Activated naive CD4-positive, alpha-beta T cell treated with anti-CD3 and anti-CD28 coated beads for 36 hours (primary cell): ENCODE measurements at places on chromosomes 1 and 21. TPM values are rescaled to one million over a fixed set of nuclear protein-coding genes. Genes with fewer than 3 reads are reported as not detected.

- no peak for DNase-seq
Observed at GRCh38 chr1:70583522-70583921, 172.5 kb downstream of the CTH start.

- no peak for DNase-seq
Observed at GRCh38 chr1:29934255-29934772, 698.0 kb downstream of the PTPRU start.

The GPR25 gene
- total RNA-seq, result not detected

The CHIA gene
- not detected for total RNA-seq

The PDXK gene
- 125 TPM for total RNA-seq

GRCh38 chr1:244874974-244875579, 10.7 kb upstream of the HNRNPU start:
- DNase-seq, result no peak

The NTNG1 gene
- not detected for total RNA-seq

- DNase-seq, result no peak
Observed at GRCh38 chr1:959731-960362, 537 bp upstream of the KLHL17 start.

- DNase-seq, result no peak
Observed at GRCh38 chr1:3529099-3529729, 74.7 kb downstream of the ARHGEF16 start.

The IL19 gene
- not detected for total RNA-seq

The MACF1 gene
- 179 TPM for total RNA-seq

- no peak for DNase-seq
Observed at GRCh38 chr21:41317458-41317857, 857 bp downstream of the FAM3B start.

The SLFNL1 gene
- total RNA-seq, result 0.12 TPM

DNA sequence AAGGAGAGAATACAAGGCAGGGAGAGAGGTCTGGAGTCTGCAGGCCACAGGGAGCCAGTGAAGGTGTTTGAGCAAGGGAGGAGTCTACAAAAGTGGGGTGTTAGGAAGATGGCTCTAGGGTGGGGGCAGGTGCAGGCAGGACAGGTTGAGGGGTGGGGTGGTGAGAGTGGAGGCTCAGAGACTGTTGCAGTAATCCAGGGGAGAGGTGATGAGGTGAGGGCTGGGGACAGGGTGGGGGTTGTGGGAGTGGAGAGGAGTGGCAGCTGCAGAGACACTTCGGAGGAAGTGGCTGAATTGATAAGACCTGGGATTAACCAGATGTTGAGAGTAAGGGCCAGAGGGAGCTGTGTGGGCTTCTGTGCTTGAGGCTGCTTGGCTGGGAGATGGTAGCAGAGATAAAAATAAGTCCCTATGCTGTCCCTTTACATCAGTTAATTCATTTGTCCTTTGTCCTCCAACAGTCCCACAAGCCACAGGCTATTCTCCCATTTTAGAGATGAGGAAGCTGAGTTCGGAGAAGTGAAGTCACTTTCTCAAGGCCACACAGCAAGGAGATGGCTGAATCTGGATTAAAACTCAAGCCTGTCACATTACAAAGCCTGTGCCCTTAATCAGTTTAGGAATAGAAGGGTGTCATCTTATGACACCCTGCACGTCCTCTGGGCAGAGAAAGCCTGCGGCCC, 54.8 kb upstream of the SYNC start:
- DNase-seq, result no peak

DNA sequence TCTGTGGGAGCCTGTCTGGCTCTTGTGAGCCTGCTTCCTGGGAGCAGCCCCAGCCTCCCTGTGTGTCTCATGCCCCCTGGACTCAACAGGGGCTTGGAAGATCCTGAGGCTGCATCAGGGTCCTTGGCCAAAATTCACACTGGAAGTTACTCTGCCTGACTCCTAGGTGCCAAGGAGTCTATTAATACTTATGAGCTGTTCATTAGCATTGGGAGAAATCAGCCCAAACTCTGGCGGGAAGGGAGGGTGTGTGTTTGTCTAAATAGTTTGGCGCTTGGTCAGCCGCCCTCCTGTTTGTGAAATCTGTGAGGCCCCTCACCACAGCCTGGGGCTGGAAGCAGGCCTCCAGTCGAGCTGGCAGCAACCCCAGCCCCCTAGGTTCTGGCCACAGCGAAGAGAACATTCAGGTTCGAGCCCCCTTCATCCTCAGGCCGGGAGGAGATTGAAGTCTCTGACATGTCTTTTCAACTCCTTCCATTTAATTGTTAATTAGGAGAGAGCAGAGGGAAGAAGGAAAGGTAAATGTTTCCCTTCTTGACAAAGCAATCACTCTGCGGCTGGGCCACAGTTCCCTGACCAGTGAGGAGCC, 82.1 kb upstream of the F3 start:
- DNase-seq, result no peak

The RGS18 gene
- total RNA-seq, result not detected

GRCh38 chr1:232178191-232178590, 451.7 kb downstream of the SIPA1L2 start:
- DNase-seq, result no peak

GRCh38 chr1:245375789-245376460, 221.1 kb downstream of the KIF26B start:
- DNase-seq, result no peak

DNA sequence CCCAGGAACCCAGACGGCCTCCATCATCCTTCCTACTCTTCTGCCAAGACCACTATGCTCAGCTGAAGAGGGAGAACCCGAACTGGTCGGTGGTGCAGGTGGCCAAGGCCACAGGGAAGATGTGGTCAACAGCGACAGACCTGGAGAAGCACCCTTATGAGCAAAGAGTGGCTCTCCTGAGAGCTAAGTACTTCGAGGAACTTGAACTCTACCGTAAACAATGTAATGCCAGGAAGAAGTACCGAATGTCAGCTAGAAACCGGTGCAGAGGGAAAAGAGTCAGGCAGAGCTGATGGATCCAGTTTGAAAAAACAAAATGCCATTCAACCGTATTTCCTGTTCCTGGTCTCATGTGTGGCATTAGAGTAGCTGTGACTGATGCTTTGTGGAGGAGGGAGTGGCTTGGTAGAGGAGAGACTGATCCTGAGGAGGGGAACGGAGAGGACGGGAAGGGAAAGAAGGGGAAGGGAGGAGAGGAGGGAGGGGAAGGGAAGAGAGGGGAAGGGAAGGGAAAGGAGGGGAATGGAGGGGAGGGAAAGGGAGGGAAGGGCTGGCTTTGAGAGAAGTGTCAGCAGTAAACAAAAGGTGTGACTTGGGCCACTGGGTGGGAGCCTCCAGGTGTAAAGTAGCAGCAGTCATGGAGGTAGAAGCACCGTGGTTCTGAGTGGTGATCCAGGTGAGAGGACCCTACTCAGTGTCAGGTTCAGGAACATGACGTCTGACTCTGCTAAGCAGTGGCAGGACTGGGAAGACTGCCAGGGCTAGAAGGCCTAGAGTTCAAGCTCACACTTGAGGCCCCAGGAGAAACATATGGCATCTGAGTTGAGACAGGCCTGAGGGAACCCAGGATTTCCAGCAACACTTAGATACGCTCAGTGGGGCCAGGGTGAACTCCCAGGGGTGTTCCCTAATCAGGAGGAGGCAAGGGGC, 846 bp downstream of the HMGB4 start:
- DNase-seq, result no peak

The LENEP gene
- 0.99 TPM for total RNA-seq

The GBP4 gene
- total RNA-seq, result 23.2 TPM

DNA sequence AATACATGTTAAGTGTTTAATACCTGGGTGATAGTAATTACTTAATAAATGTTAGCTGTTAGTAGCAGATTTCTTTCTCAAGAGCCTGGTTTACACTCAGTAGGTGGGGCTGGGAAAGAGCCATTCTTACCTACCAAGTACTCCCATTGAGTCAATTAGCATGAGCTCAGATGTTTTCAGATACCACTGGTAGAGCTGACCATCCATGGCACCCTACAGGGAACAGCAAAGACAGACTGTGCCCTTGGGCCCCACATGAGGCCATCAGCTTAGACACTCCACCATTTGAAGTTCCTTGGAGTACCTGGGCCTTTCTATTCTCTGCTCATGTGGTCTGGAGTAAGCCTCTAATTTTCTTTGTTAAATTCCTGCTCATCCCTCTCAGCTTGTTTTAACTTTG, 179.3 kb downstream of the CACNA1E start:
- DNase-seq, result no peak

GRCh38 chr1:28530456-28530855, 22.4 kb upstream of the TRNAU1AP start:
- DNase-seq, result no peak

The PGLYRP4 gene
- total RNA-seq, result not detected

GRCh38 chr1:29113413-29114117, 10.1 kb downstream of the TMEM200B start:
- no peak for DNase-seq

- DNase-seq, result no peak
Observed at GRCh38 chr1:38095454-38095931, 48.9 kb upstream of the POU3F1 start.

DNA sequence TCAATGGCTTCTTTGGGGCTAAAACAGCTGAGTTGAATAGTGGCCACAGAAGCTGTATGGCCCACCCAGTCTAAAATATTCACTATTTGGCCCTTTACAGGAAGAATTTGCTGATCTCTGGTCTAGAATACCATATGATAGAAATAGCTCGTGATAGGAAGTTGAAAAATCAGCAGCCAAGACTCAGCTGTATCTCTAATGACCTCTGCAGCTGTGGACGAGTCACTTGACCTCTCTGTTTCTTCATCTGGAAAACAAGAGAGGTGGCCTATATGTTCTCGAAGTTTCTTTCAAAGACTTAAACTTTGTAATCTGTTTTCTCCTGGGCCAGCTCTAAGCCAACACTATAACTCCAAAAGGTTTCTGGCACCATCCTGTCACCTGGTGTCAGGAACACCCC, 129.2 kb downstream of the ZBTB18 start:
- DNase-seq, result no peak

The FAM177B gene
- total RNA-seq, result not detected

DNA sequence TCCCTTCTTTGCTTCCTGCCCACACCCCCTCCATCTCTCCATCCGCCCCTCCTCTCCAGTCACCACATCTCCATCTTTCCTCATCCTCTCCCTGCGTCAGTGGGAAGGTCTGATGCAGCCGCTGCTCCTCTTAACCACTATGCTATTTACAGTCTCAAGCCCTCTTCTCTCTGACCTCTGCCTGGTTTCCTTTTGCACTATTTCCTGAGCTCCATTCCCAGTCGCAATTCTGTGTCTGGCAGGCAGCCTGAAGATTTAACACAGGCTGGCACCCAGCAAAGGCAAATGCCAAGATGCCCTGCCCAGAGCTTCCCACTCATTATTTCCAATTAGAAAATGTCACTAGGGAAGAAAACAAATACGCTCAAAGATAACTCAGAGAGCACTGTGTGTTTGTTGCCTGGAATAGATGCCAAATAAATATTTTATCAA, 89.6 kb upstream of the LPGAT1 start:
- no peak for DNase-seq

- no peak for DNase-seq
Observed at GRCh38 chr1:117683571-117684285, 77.9 kb downstream of the TENT5C start.

- DNase-seq, result no peak
Observed at GRCh38 chr1:39450956-39451606, 40.4 kb upstream of the BMP8A start.

The NPHP4 gene
- total RNA-seq, result 10.7 TPM

The SHE gene
- not detected for total RNA-seq

GRCh38 chr1:74426208-74426937, 86.0 kb downstream of the LRRC53 start:
- no peak for DNase-seq

- no peak for DNase-seq
Observed at GRCh38 chr1:204349602-204350001, 10.1 kb downstream of the PLEKHA6 start.

DNA sequence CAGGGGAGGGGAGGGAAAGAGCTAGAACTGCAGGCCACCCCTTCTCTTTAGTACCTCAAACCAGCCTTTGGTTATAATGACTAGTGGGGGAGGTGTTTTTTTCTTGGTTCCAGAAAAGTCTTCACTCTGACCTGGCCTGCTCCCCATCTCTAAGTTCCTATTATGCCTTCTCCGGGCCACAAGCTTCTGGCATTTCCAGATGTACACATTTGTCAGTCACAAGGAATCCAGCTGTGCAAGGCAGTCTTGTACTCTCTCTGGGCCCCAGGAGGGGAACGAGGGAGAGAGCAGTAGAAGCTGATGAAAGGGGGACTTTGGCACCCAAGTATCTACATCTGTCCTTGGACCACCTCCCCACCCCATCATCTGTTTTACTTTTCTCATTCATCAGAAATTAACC, 2.7 kb upstream of the FALEC start:
- no peak for DNase-seq

The DNAJC28 gene
- 0.17 TPM for total RNA-seq

GRCh38 chr1:178997428-178997827, 28.3 kb upstream of the FAM20B start:
- DNase-seq, result no peak

DNA sequence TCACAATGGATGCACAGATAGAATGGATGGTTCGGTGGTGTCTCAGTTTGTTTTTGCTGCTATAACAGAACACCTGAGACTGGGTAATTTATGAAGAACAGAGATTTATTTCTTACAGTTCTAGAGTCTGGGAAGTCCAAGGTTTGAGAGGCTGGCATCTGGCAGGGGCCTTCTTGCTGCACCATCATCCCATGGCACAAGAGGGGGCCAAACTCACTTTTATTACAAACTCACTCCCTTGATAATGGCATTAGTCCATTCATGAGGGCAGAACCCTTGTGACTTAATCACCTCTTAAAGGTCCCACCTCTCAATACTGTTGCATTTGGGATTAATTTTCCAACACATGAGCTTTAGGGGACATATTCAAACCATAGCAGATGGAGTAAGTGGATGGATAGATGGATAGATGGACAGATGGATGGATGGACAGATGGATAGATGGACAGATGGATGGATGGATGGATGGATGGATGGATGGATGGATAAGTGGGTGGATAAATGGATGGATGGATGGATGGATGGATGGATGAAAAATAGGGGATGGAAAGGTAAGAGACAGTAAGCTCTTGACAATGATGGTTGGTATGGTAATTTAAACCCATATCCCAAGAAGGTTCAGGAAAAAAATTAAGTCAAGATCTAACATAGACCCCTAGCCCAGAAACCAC, 16.5 kb downstream of the CAMK2N1 start:
- no peak for DNase-seq

The SLC5A9 gene
- total RNA-seq, result not detected

DNA sequence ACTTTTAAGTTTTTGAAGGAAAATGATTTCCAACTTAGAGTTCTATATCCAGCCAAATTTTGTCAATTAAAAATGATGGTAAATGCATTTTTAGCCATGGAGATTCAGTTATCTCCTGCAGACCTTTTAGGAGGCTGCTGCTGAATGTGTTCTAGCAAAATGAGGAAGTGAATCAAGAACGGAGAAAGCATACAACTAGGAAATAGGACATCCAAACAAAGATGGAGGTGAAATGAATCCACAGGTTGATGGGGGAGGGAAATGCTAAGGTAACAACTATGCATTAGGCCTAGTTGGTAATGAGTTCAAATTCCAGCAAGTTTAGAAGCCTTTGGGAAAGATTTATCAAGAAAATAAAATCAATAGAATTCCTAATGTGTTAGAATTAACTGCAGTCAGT, 80.5 kb downstream of the FNBP1L start:
- no peak for DNase-seq
